ENCODE measurements at places on chromosomes 4 and X.

- H3K27ac ChIP-seq = no peak overlapping the region
- H3K27me3 ChIP-seq = no peaks in the 10 kb centered on the region
- no peaks in the 10 kb centered on the region for H3K4me1 ChIP-seq
- H3K4me3 ChIP-seq = no peak overlapping the region
- DNase-seq = no peak
Measured at GRCh38 chr4:18512718-18513117, 491.2 kb upstream of the LCORL start.

- no peaks in the 10 kb centered on the region for H3K4me1 ChIP-seq
- no peak overlapping the region for H3K4me3 ChIP-seq
- H3K27ac ChIP-seq = no peak overlapping the region
- DNase-seq = no peak
Measured at GRCh38 chrX:9482408-9482807, 17.6 kb downstream of the TBL1X start.

GRCh38 chrX:23248187-23248586, 86.5 kb upstream of the PTCHD1 start:
- no peaks in the 10 kb centered on the region for H3K36me3 ChIP-seq
- no peak overlapping the region for H3K4me3 ChIP-seq
- no peaks in the 10 kb centered on the region for H3K4me1 ChIP-seq
- no peaks in the 10 kb centered on the region for H3K27me3 ChIP-seq
- DNase-seq = no peak
- no peak overlapping the region for H3K27ac ChIP-seq

DNA sequence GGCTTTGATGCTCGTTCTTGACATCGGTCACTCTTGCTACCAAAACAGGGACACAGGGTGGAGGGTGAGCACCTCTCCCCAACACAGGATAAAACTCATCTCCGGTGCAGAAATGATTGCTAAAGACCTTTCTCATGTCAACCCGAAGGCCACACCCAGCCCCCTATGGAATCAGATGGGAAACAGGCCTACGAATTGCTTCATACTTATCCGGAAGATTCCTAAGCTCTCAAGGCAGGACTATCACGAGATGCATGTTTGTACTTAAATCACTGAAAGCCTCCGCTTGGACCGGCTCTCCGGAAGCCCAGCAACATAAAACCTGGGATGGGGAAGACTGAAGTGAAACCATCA, 74.9 kb downstream of the MTMR1 start:
- no peaks in the 10 kb centered on the region for H3K27me3 ChIP-seq
- no peak overlapping the region for H3K27ac ChIP-seq
- H3K4me3 ChIP-seq = no peak overlapping the region
- no peaks in the 10 kb centered on the region for H3K4me1 ChIP-seq
- peaks cover 2% of the 10 kb centered on the region for H3K36me3 ChIP-seq

DNA sequence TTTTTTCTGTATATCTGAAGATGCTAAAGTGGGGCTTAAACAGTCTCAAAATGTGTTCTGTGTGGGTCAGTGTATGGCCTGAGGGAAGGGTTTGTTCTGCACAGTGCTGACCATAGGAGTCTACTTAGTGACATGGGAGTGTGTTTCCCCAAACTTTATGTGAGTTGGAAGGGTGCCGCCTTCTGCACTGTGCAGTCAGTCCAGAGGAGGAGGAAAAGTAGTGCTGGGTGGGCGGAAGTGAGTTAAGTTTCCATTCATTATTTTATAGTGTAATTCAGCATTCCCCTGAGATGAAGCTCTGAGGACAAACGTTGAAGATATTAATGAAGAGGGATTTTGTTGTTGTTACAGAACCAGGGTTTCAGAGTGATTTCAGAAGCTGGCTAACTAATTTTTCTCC, 2.9 kb downstream of the CHST7 start:
- H3K4me1 ChIP-seq = peaks cover 44% of the 10 kb centered on the region
- H3K36me3 ChIP-seq = peaks cover 21% of the 10 kb centered on the region
- no peak overlapping the region for H3K27ac ChIP-seq
- DNase-seq = no peak
- peaks cover 5% of the 10 kb centered on the region for H3K27me3 ChIP-seq

GRCh38 chrX:119686087-119686691, 6.8 kb downstream of the SEPTIN6 start:
- peak overlapping the region; percentile 93 for H3K4me3 ChIP-seq
- H3K27me3 ChIP-seq = no peaks in the 10 kb centered on the region
- H3K4me1 ChIP-seq = peaks cover 43% of the 10 kb centered on the region
- peaks cover 51% of the 10 kb centered on the region for H3K36me3 ChIP-seq

DNA sequence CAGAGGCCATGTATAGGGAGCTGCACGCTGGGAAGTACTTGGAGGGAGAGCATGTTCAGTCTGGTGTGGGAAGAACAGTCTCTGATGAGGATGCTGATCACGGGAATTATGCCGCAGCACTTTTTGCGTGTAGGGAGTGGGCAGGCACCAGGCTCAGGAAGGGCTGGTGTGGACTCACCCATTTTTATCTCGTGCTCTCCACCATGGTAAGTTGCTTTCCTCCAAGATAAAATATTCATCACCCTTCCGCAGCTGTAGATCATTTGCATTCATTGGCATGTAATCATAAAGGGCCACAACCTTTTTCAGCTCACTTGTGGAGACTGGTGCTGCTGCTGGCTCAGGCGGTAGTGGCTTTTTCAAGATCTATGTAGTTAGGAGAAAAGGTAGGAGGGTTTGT, 11.8 kb upstream of the TIMM8A start:
- no peaks in the 10 kb centered on the region for H3K4me1 ChIP-seq
- peaks cover 2% of the 10 kb centered on the region for H3K27me3 ChIP-seq

DNA sequence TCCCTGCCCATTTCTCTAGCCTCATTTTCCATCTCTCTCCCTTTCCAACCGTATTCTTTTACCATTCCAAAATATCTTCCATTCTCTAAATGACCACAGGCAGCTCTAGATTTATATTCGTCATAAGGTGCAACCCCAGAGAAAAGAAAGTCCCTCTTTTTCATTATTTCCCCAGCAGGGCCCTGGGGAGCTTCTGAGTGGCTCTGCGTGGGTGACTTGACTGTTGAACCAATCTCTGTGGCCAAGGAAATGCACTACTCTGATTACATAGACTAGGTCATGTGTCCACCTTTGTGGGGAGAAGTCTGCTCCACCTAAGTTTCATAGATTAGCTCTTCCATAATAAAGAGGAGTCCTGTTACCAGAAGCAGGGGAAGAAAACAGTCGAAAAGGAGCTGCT, 51.4 kb downstream of the ATOH1 start:
- no peaks in the 10 kb centered on the region for H3K36me3 ChIP-seq
- no peak overlapping the region for H3K27ac ChIP-seq
- no peaks in the 10 kb centered on the region for H3K27me3 ChIP-seq
- DNase-seq = no peak

GRCh38 chrX:43002526-43003203, 224.7 kb upstream of the PPP1R2C start:
- H3K27me3 ChIP-seq = no peaks in the 10 kb centered on the region
- DNase-seq = no peak
- no peaks in the 10 kb centered on the region for H3K4me1 ChIP-seq
- H3K4me3 ChIP-seq = no peak overlapping the region

- no peak overlapping the region for H3K27ac ChIP-seq
- H3K27me3 ChIP-seq = peaks cover 2% of the 10 kb centered on the region
- no peaks in the 10 kb centered on the region for H3K36me3 ChIP-seq
- DNase-seq = no peak
Measured at GRCh38 chrX:15546745-15547144, 46.1 kb downstream of the BMX start.

- no peak for DNase-seq
- no peak overlapping the region for H3K4me3 ChIP-seq
- H3K27ac ChIP-seq = no peak overlapping the region
- no peaks in the 10 kb centered on the region for H3K27me3 ChIP-seq
- no peaks in the 10 kb centered on the region for H3K36me3 ChIP-seq
Measured at GRCh38 chrX:22105231-22105630, 73.1 kb downstream of the PHEX start.

GRCh38 chr4:89586864-89587263, 250.1 kb downstream of the SNCA start:
- H3K27ac ChIP-seq = no peak overlapping the region
- H3K36me3 ChIP-seq = no peaks in the 10 kb centered on the region
- no peaks in the 10 kb centered on the region for H3K4me1 ChIP-seq
- no peak for DNase-seq
- H3K4me3 ChIP-seq = no peak overlapping the region
- H3K27me3 ChIP-seq = peaks cover 14% of the 10 kb centered on the region

DNA sequence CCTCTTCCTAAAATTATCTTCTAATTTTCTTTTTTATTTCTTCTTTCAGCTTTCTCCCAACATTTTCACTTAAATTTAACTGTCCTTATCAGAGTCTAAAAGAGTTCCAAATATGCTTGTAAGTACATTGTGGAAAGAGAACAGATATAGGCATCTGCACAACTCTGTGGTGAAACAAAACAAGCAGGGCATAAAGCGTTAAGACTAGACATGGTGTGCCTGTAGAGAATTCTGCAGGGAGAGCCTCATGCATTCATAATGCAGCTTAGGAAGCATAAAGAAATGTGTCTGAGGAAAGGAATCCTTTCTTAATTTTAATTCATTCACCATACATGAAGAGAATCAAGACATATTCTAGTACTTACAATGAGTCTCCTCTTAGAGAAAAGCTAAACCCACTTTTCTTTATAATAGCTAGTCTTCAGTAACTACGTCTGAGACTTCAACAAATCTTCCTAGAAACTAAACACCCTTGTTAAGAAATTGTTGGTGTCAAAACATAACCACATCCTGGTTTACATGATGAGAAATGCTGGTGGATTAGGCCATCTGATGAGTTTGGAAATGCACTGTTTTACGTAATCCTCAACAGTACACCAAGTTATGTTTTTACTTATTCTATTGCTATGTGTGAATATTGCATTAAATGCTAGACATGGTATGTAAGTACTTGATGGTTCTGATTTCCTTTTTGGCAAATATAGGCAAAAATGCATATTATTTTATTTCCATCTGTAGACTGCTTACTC, 307.8 kb upstream of the GIMD1 start:
- no peak overlapping the region for H3K4me3 ChIP-seq
- H3K36me3 ChIP-seq = no peaks in the 10 kb centered on the region
- H3K27ac ChIP-seq = no peak overlapping the region
- no peaks in the 10 kb centered on the region for H3K4me1 ChIP-seq
- no peaks in the 10 kb centered on the region for H3K27me3 ChIP-seq

DNA sequence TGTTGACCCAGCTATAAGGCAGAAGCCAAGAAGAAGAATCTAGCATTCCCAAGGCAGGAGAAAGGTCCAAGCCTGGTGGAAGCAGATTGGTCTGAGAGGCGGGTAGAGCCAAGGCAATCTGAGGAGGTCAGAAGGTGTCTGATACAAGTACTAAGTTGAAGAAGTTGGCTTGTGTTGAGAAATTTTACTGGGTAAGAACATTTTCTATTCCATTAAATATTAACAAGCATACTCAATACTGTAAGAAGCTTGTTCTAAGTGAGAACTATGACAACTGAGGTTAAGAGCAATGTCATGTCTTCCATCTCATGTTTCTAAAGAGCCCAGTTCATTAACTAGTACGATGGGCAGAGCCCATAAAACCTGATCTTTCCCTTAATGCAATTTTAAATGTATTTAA, 75.0 kb downstream of the FAM13A start:
- no peak for DNase-seq
- no peak overlapping the region for H3K4me3 ChIP-seq
- no peaks in the 10 kb centered on the region for H3K4me1 ChIP-seq
- no peaks in the 10 kb centered on the region for H3K36me3 ChIP-seq
- no peaks in the 10 kb centered on the region for H3K27me3 ChIP-seq
- no peak overlapping the region for H3K27ac ChIP-seq

- no peak overlapping the region for H3K4me3 ChIP-seq
- H3K4me1 ChIP-seq = peaks cover 6% of the 10 kb centered on the region
- no peaks in the 10 kb centered on the region for H3K27me3 ChIP-seq
- H3K36me3 ChIP-seq = no peaks in the 10 kb centered on the region
- DNase-seq = peak; percentile 6
Measured at GRCh38 chrX:136963973-136964372, 69.8 kb downstream of the GPR101 start.

DNA sequence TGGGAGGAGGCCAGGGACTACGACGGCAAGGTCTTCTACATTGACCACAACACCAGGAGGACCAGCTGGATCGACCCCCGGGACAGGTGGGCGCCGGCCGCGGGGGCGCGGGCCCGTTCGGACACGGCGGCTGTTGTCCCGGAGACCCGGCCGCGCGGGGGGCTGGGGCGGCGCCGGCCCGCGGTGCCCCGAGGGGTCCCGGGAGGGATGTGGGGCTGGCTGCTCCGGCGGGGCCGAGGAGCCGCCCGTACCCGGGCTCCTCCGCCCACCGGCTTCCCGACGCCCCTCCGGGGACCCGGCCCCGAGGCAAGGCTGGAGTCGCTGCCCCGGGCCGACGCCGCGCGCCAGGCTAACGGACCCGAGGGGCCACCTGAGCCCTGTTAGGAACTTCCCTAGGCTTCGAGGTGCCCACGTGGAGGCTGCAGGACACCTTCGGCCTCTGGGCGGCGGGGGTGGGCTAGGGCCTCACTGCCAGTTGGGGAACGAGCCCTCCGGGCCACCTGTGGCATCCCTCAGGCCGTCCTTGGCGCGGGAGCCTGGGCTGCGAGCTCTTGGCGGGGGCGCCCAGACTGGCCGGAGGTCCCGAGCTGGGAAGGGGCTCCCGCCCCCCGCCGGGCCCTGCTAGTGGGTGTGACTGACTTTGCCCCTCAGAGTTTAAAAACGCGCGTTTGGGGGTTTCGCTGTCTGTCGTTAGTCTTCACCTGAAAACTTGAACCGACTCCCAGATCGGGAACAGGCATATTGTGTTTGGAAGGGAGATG, 660 bp downstream of the WWC2 start:
- H3K27ac ChIP-seq = no peak overlapping the region
- no peaks in the 10 kb centered on the region for H3K4me1 ChIP-seq
- no peaks in the 10 kb centered on the region for H3K36me3 ChIP-seq
- no peak overlapping the region for H3K4me3 ChIP-seq
- peaks cover 59% of the 10 kb centered on the region for H3K27me3 ChIP-seq

- H3K27ac ChIP-seq = no peak overlapping the region
- no peak overlapping the region for H3K4me3 ChIP-seq
- DNase-seq = no peak
Measured at GRCh38 chrX:16148896-16149295, 18.4 kb upstream of the MAGEB17 start.

GRCh38 chr4:38703635-38704034, 39.6 kb downstream of the KLF3 start:
- no peak for DNase-seq
- no peaks in the 10 kb centered on the region for H3K36me3 ChIP-seq
- no peak overlapping the region for H3K27ac ChIP-seq
- H3K4me3 ChIP-seq = no peak overlapping the region
- peaks cover 6% of the 10 kb centered on the region for H3K4me1 ChIP-seq
- peaks cover 34% of the 10 kb centered on the region for H3K27me3 ChIP-seq

DNA sequence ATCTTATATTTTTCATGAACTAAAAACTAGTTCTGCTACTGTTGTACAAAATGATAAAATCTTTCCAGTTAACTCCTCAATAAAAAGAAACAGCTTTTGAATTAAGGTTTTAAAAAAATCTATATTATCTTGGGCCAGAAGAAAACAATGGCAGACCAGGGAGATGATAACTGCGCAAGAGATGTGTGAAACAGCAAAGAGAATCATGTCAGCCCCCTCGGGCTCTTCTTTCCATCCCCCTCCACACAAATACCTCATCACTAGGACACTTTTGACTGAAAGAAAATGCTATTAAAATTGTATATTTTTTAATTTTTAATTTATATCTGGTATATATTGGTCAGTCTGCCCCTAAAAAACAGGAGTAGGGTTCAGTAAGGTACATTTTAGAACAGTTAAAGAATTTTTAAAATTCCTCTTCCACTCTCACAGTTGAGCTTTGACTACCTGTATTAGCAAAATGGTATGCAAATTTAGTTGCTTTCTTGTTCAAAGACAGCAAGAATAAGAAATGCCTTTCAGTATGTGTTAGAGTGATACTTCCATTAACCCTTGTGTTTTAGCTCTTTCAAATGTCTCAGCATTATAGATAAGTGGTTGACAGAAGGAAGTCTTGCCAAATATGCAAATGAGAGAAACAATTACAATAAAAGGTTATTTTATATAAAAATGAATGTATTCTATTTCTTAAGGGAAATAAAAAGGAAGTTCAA, 36.4 kb upstream of the LCORL start:
- H3K27me3 ChIP-seq = peaks cover 47% of the 10 kb centered on the region
- no peak overlapping the region for H3K4me3 ChIP-seq
- peaks cover 9% of the 10 kb centered on the region for H3K4me1 ChIP-seq
- H3K36me3 ChIP-seq = no peaks in the 10 kb centered on the region
